Heart left ventricle (tissue), 16 donors: ENCODE measurements at places on chromosomes 1 and 21. TPM values are rescaled to one million over a fixed set of nuclear protein-coding genes. Genes with fewer than 3 reads are reported as not detected.
A peak's percentile ranks its signal among the peaks of the same experiment; 100 is the strongest.

DNA sequence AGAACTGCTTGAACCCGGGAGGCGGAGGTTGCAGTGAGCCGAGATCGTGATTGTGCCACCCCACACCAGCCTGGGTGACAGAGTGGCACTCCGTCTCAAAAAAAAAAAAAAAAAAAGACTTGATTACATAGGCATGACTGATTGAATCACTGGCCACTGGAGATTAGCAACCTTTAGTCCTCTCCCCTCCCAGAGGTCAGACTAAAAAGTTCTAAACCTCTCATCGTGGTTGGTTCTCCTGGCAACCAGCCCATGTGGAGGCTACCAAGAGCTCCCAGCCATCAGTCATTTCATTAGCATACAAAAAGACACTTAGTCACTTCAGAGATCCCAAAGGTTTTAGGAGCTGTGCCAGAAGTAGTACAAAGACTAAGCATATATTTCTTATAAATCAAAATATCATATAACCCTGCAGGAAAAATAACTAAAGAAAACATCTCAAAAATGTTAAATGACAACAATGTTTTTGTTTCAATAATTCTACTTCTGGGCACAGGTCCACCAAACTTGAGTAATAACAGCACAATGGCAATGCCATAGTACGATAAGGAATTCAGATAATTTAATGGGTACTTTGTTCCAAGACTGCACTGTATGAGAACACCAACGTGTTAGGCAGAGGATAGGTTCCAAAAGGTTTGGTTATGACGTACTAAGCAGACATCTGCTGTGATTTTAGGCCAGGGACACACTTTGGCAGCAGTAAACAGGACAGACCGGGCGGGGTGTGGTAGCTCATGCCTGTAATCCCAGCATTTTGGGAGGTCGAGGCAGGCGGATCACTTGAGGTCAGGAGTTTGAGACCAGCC, 18.1 kb downstream of the USP48 start:
- DNase-seq = no peak

GRCh38 chr1:226233293-226233692, 9.8 kb downstream of the MIXL1 start:
- no peak for DNase-seq

PTAFR gene
- 3.4 TPM for total RNA-seq

DNA sequence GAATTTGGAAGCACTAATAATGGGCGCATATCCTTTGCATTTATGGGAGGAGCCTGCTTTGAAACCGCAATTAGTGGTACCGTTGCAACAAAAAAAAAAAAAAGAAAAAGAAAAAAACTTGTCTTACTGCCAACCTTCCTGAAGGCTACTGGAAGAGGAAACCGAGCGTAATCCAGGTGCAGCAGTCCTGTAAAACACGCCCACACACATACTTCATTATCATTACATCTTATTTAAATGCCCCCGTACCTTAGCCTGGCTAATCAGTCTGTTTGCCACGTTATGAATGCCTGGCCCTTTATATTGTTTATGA, 686 bp upstream of the ZNF281 start:
- DNase-seq = no peak

- DNase-seq = peak; percentile 61
Measured at GRCh38 chr1:145985502-145986439, 10.6 kb downstream of the TXNIP start.

DNA sequence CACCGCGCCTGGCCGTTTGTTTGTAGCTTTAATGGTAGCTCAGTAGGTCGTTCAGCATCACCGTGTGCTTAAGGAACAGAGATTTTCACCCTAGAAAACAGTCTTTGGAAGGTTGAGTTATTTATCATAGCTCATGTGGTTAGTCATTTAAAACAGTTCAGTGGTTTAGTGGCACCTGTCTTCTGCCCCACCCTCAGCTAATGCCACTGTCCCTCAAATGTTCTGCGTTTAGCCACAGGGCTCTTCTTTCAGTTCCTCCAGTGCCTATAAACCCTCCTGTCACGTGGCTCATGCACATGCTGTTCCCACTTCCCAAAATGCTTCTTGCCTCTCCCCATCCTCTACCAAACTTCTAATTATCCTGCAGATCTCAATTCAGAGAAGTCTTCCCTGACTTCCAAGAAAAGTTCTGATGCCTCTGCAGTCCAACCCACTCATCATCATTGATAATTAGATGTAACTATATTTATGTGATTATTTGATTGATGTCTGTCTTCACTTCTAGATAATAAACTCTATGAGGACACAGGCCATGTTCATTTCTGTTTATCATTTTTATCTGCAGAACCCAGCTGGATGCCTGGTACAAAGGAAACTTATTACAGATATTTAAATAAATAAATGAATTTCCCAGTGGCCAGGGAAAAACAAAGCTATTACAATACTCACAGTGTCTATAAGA, 14.4 kb upstream of the DIPK1A start:
- no peak for DNase-seq

DNA sequence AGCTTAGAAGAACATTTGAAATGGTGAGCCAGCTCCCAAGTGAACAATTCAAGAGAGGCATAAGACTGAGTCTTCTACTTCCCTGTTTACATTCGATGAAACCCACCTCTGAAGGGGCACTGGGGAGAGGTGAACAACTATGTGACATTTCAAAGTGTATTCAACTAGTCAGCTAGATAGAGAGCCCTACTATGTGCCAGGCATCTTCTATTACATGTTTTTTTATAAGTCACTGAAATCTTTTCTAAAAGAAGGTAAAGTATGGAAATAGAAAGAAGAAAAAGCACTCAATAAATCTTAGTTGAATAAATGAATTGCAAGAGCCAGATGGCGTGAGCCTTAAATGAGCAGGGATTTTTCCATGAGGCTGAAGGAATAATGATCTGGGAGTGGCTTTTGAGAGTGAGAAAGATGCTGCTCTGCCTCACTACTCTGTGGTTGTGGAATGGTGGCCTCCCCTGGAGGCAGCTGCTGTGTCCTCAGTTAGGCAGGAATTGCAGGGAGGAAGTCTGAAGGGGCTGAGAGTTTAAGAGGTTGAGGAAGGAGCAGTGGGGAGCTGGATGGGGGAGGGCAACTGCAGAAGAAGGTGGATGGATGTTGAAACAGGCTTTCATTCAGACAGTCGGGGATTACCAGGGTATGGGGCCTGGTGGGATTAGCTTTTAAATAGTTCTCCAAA, 10.4 kb upstream of the PTPRF start:
- no peak for DNase-seq

DNA sequence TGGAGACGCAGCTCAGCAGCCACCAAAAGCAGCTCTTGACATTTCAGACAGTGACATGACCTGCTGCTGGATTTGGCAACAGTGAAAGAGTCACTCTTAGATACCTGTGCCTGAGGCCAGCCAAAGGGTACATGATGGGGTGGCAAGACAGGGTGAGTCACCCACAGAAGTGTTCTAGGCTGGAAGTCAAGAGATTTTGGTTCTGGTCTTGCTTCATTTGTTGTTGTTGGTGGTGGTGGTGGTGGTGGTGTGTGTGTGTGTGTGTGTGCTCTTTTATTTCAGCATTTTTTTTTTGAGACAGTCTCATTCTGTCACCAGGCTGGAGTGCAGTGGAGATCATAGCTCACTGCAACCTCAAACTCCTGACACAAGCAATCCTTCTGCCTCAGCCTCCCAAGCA, 25.8 kb downstream of the SHISAL2A start:
- no peak for DNase-seq

VANGL1 gene
- 11.5 TPM for total RNA-seq

ASB17 gene
- total RNA-seq = not detected

KRTAP10-4 gene
- total RNA-seq = not detected

ZNF124 gene
- 11.0 TPM for total RNA-seq

DNA sequence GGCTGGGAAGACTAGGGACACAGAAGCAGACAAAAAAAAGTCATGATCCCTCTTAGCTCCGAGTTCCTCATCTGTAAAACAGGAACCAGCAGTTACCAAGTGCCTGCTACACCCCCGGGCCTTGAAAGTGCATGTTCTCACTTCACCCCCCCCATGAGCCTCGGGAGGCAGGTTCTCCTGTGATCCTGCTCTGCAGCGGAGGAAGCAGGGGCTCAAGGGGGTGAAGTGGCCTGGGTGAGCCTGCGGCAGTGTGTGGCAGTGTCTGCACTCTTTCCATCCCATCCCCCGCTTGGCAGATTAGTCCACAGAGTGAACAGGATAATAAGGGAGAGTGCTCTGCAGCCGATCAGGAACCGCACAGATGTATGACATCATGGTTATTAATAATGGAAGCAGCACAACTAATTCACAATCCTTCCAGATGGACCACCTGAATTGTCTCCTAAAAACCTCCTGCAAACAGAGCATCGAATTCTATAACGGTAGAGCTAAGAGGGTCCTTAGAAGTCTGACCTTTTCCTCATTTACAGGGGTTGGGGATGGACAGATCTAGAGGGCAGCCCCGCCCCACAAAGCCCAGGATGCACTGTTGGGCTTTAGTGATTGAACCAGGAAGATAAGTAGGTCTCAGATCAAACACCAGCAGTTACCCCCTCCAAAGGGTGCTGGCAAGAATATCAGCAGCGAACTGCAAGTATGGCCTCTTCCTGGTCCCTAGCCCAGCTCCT, 174.1 kb upstream of the EDN2 start:
- no peak for DNase-seq

DNA sequence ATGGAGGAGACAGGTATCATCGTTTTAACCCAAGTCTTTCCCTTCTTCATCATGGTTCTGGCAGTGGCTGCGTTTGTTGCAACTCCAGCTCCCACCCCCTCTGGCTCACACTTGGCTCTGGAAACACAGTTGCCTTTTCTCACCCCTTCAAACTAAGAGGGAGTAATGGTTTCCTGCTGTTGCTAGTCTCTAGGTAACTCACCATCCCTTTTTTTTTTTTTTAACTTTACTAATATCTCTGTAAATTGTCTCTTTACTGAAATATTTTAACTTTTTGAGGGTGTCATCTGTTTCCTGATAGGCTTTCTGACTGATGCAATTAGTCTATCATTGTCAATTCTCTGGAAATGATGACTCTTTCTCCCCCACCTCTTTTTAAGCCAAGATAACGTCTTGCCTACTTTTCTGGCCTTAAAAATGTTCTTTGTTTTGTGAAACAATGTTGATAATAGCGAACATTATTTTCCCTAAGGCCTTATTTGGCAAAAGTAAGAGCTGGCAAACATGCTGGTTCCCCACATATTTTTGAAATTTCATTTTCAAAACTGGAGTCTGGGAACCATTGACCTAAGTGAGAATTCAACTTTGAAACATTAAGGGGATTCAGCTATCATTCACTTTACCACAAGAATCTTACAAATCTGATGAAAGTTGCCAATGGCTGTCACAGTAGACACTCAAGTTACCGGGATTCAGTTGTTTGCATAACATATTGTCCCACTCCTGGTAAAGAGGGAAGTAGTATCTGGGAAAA, 85.3 kb downstream of the LEPR start:
- no peak for DNase-seq

- DNase-seq = no peak
Measured at GRCh38 chr1:88982055-88982454, 10.4 kb downstream of the KYAT3 start.

- no peak for DNase-seq
Measured at GRCh38 chr1:114124644-114125043, 29.0 kb downstream of the SYT6 start.

DNA sequence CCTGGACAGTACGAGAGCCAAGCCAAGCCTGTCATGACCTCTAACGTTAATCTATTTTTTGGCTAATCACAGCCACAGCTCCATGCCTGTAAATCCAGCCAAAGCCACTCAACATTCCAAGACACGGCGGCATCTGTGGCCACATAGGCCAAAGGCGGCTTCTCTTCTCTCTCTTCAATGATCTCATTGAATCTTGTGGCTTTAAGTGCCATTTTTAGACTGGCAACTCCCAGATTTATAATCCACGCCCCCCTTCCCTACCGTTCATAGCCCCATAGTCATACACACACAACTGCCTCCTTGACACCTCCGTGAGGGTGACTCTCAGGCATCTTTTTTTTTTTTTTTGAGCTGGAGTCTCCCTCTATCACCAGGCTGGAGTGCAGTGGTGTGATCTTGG, 5.7 kb upstream of the SELENON start:
- DNase-seq = no peak

REN gene
- not detected for total RNA-seq

HHAT gene
- 4.1 TPM for total RNA-seq

- no peak for DNase-seq
Measured at GRCh38 chr1:181129771-181130606, 41.5 kb downstream of the IER5 start.

DNAH14 gene
- total RNA-seq = 3.6 TPM

DNA sequence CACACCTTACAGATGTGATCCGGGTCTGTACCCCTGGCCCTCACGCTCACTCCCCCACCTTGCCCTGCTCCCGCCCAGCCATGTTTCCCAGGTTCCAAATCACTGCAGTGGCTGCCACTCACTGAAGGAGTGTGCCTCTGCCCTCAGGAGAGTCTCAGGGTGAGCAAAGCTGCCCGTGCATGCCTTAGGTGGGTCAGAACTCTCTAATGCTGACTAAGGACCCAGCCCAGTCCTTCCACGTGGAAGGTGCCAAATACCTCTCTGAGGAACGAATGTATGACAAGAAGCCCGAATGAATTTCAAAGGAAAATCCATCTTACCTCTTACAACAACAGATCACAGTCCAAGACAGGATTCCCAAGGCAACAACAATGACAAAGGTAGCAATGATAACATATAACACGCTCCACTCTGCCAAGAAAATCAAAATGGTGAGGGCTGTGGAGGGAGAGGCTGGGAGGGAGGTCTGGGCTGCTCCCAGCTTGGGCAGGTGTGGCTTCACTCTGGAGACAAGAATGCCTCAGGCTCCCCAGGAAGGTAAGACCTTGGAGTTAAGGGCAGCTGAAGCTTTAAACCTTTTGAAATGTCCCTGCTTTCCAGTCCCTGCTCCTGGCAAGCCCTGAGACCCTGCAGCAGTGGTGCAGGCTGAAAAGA, 115.2 kb downstream of the KIAA0319L start:
- DNase-seq = no peak

GRCh38 chr21:26842300-26842699, 2.9 kb downstream of the ADAMTS1 start:
- no peak for DNase-seq

GRCh38 chr1:35577071-35577998, 4.2 kb downstream of the TFAP2E start:
- DNase-seq = no peak

LRRC7 gene
- total RNA-seq = 0.34 TPM

DIO1 gene
- total RNA-seq = not detected
